CD4-positive, alpha-beta T cell (primary cell): ENCODE measurements at places on chromosomes 12 and 14. TPM values are rescaled to one million over a fixed set of nuclear protein-coding genes. Genes with fewer than 3 reads are reported as not detected.

ST8SIA1 gene
- total RNA-seq: 5.6 TPM

B3GNT4 gene
- not detected for total RNA-seq

TAS2R46 gene
- 1.6 TPM for total RNA-seq

MYL2 gene
- not detected for total RNA-seq

KRT73 gene
- 69.7 TPM for total RNA-seq

SELPLG gene
- 27.8 TPM for total RNA-seq

CAPZA3 gene
- total RNA-seq: not detected

TMEM179 gene
- total RNA-seq: not detected

GRCh38 chr12:31021809-31022494, 51.7 kb upstream of the DDX11 start:
- no peak for DNase-seq

DNA sequence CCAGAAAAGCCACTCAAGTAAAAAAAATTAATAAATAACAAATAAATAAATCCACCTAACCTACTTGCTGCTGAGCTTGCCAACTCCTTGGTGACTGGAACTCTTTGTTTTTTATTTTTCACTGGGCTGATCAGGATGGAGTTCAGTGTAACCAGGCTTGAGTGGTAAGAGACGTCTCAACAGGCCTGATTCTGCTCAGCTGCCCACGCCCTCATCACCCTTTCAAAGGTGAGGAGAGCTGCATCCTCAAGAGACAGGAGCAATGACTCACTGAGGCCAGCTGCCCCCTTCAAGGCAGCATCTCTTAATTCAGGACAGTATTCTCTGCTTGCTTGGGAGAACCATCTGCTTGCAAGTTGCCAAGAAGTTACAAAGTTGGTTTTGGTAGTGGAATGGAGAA, 111.9 kb upstream of the CPM start:
- no peak for DNase-seq

DNA sequence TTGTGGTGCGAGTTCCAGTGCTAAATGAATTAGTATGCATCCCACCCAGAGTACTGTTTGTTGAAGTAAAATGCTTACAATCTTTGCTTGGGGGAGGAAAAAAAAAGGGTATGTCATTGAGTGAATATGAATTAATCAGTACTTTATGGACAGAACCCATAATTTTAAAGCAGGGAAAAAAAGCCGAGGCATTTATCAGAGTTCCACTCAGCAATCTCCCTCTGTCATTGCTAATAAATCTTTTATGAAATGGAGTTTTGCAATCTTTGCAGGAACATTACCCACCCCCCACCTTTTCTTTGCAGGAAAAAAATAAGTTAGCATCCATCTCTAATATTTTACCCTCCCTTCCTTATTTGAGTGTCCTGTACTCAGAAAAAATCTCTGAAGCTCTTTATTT, 127.9 kb upstream of the TMPO start:
- DNase-seq: no peak

DNA sequence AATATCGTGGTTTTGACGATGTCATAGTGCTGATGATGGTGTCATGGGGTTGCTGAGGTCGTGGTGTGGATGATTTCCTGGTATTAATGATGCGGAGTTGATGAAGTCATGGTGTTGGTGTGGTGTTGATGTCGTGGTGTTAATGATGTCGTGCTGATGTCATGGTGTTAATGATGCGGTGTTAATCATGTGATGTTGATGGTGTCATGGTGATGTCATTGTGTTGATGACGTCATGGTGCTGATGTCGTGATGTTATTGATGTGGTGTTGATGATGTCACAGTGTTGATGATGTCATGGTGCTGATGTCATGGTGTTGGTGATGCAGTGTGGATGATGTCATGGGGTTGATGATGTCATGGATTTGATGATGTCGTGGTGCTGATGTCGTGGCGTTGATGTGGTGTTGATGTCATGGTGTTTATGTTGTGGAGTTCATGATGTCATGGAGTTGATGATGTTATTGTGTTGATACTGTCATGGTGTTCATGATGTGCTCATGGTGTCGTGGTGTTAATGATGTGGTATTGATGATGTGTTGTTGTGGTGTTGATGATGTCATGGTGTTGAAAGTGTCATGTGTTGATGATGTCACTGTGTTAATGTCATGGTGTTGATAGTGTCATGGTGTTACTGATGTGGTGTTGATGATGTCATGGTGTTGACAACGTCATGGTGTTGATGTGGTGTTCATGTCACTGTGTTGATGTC, 48.5 kb upstream of the RIMBP2 start:
- DNase-seq: no peak

GRCh38 chr14:80587096-80587724, 354.3 kb downstream of the CEP128 start:
- DNase-seq: no peak

DNA sequence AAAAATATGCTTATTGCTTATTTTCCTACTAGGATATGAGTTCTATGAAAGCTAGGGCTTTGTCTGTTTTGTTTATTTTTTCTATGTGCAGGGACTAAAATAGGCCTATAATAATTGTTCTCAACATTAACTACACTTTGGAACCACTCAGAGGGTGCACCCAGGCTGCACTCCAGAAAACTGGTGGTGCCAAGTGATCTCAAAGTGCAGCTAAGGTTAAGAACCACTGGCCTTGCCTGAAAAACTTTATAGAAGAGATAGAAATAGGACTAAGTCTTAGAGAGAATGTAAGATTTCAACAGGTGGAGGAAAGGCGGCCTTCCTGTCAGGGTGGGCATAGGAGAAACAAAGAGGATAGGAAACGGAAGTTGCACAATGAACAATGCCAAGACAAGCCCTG, 37.7 kb upstream of the NR1H4 start:
- no peak for DNase-seq

DNA sequence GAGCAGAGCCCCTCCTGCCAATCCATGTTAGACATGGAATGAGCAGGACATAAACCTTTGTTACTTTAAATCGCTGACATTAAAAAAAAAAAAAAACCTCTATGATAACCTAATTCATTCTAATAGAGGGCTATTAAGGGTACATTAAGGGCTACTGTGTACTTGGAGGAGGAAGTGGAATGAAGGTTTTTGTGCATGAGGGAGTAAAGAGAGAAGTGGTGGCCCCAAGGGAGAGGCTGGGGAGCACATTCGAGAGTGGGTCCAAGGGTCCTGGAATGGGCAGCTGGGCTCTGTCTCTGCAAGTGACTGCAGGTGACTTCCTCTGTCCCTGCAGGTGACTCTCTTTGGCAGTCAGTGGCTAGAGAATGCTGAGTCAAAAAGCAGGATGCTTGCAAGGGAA, 32.1 kb upstream of the PTGDR start:
- no peak for DNase-seq

- no peak for DNase-seq
Measured at GRCh38 chr14:63988579-63988978, 135.8 kb downstream of the SYNE2 start.

DNA sequence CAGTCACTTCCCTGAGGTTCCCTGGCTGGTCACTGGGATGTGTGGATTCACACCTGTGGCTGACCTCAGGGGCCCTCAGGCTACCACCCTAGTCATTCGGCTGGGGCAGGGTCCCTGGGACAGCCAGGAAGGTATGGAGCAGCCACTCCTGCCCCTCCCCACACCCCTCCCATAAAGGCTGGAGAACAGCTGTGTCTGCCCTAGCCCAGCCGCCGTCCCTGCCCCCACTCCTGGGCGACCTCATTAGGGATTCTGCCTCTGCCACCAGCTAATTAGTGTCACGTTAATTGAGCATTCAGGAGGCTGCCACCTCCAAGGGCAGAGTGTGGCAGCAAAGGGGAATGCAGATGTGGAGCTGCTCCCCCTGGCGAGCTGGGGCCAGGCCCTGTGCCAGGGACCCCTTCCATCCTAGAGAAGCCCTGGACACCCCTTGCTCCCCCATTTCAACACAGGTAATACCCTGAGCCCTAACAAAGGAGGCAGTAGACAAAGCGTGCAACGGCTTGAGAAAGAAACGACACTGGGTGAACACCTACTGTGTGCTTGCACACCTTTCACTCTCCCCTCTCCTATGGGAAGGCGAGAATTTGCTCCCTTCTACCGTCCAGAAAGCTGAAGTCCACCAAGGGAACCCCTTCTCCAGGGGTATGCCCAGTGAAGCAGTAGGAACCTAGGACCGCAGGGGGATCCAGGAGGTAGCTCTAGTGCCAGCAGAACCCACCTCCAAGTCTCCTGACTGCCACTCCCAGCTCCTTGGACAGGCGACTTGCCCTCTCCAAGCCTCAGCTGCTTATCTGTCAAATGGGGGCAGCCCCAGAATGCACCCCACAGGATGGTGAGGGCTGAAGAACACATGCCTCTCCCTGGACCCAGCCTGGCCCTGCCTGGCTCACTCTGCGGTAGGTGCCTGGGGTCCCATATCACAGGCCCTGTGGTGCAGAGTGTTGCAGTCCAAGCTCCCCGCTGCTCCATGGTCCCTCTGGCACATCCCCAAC, 45.1 kb downstream of the FAM222A start:
- DNase-seq: no peak

GRCh38 chr12:91133871-91134270, 22.6 kb upstream of the LUM start:
- DNase-seq: no peak

- no peak for DNase-seq
Measured at GRCh38 chr12:58920102-58920960, at the start of gene LRIG3. Gene LRIG3, minus strand, starts transcription at chr12:58920504. Its CDS starts 269 bp downstream, at chr12:58920235.

DNA sequence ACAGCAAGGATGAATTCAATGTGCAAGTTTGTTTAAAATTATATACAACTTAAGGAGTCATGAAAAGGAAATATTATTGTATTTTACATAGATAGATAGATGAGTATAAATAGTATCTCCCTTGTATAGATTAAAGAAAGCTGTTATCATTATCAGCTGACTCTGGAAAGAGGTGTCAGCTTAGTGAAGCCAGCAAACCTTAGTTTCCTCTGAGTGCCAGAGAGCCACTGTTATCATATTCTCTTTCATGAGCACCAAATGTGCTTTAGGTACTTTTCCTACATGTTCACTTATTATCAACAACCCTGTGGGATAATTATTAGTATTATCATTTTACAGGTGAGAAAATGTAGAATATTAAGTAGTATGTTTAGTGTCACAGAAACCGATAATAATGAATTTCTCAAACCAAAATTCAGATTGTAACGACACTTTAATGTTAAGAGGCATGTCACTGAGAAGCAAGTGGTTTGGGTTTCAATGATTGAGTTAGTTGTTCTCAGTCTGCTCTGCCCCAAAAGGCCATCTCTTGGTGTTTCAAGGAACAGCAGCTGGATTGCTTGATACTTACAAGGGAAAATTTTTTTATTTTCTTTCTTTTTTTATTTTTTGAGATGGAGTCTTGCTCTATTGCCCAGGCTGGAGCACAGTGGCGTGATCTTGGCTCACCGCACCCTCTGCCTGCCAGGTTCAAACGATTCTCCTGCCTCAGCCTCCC, 53.7 kb downstream of the PLEKHA5 start:
- DNase-seq: no peak

DNA sequence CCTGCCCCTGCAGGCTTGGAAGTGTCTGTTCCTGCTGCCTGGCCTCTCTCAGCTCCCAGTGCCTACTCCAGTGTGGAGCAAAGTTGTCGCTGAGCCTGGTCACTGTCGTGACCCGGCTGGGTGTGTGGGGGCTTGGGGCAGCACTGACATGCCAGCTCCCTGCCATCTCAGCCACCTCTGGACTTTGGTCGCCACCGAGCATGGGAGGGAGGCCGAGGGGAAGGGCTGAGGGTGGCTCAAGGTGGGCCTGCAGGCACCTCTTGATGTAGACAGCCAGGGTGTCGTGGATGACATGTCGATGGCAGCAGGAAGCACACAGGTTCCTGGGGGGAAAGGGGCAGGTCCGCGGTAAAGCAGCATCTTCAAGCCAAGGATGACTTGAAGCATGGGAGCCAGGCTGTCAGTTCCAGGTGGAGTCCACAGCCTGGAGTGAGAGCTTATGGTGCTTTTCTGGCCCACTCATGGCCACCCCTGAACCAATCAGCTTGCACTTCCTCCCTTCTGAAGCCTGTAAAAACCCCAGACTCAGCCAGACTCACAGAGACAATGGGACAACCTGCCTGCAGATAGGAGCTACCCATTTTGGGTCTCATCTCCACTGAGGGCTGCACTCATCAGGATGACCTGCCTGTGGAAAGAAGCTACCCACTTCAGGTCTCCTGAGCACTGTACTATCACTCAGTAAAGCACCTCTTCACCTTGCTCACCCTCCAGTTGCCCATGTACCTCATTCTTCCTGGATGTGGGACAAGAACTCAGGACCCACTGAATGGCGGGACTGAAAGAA, 210.1 kb downstream of the MON2 start:
- DNase-seq: no peak

DNA sequence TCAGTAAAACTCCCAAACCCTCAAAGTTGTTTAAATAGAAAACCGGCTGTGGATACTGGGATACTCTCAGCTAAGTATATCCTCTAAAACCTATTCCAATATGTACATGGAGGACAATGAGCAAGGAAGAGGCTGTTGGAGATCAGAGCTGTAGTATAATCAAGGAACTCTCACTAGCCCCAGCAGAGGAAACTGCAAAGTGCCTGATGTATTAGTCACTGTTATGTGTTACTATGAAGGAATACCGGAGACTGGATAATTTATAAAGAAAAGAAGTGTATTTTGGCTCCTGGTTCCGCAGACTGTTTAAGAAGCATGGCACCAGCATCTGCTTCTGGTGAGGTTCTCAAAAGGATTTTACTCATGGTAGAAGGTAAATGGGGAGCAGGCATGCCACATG, 65.6 kb upstream of the RPL10L start:
- no peak for DNase-seq

GRCh38 chr14:22558221-22558913, 30.7 kb downstream of the DAD1 start:
- DNase-seq: no peak

DNA sequence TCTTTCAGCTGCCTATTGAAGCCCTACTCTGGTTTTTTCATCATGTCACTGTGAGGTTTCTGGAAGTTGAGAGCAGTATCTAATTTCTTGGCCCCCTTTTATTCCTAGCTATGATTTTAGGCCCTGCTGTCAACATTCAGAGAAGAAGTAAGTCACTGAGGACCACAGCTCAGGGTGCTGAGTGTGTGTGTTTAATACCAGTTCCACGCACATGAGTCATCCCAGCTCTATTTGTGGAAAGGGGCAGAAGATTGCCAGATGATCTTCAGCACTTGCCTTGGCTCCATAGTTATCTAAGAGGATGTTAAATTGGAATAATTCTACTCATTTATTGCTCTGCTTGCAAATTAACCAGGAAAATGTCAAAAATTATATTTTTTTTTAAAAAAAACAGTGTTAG, 65.5 kb upstream of the SLC38A4 start:
- DNase-seq: no peak
